ENCODE measurements at places on chromosomes 3 and 15. TPM values are rescaled to one million over a fixed set of nuclear protein-coding genes. Genes with fewer than 3 reads are reported as not detected.
A peak's percentile ranks its signal among the peaks of the same experiment; 100 is the strongest.

- DNase-seq, result no peak
Observed at GRCh38 chr3:188319569-188319968, 165.6 kb downstream of the LPP start.

DNA sequence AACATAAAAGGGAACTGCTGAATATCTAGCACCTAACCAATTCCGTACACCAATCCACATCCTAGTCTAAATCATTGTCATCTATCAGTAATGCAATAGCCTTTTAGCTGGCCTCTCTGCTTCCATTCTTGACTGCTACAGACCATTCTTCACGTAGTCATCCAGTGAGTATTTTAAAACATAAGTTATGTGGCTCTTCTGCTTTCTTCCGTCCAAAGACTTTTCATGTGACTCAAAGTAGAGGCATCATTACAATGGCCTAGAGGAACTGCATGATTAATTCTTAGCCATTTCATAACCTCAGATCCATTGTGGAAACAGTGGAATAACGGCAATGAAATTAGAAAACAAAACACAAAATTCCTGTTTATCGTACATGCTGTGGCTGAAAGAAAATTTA is 88.9 kb upstream of the CBLB start:
- no peak for DNase-seq

DNA sequence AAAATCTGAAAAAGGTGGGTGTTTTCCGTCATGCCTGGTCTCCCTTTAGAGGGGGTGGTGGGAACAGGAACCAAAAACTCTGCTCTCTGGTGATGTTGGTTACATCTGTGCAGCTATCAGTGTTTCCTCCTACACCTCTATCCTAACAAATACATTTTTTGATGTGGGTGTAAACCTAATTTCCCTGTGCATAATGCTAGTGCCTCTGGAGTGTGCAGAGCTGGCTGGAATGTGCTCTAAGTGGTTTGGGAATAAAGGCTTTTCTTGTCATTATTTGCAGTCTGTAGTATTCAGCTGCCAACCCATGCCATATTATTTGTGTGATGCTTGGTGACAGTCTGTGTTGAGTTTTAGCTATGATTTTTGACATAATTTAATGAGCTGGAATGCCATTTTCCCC is 547.6 kb downstream of the NLGN1 start:
- no peak for DNase-seq

- no peak for DNase-seq
Observed at GRCh38 chr3:177597311-177598096, 400.2 kb upstream of the TBL1XR1 start.

DNA sequence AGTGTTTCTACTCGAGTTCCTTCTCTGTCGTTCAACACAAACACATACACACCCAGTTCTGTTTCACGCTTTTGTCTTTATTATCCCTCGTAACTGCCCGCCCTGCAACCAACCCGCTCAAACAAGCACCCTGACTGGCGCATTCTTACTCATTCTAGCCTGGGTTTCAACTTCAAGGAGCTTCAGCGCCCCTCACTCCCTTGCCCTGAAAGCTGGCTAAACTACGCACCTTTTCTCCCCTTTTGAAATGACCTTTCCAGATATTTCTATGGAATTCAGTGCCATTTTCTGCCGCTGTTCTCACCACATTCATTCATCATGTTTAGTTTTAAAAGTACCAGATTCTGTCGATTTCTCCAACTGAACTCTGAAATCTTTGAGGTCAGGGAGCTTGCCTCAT is 653 bp upstream of the MFSD1 start:
- DNase-seq, result peak; percentile 21

- peak; percentile 53 for DNase-seq
Observed at GRCh38 chr15:90482124-90483011, 47.4 kb upstream of the CRTC3 start.

GHSR gene
- total RNA-seq, result 3.6 TPM

HRG gene
- total RNA-seq, result not detected

RPUSD3 gene
- 31.6 TPM for total RNA-seq

GOLGA6L7 gene
- total RNA-seq, result not detected
